ENCODE measurements at places on chromosomes 12 and 14.

DNA sequence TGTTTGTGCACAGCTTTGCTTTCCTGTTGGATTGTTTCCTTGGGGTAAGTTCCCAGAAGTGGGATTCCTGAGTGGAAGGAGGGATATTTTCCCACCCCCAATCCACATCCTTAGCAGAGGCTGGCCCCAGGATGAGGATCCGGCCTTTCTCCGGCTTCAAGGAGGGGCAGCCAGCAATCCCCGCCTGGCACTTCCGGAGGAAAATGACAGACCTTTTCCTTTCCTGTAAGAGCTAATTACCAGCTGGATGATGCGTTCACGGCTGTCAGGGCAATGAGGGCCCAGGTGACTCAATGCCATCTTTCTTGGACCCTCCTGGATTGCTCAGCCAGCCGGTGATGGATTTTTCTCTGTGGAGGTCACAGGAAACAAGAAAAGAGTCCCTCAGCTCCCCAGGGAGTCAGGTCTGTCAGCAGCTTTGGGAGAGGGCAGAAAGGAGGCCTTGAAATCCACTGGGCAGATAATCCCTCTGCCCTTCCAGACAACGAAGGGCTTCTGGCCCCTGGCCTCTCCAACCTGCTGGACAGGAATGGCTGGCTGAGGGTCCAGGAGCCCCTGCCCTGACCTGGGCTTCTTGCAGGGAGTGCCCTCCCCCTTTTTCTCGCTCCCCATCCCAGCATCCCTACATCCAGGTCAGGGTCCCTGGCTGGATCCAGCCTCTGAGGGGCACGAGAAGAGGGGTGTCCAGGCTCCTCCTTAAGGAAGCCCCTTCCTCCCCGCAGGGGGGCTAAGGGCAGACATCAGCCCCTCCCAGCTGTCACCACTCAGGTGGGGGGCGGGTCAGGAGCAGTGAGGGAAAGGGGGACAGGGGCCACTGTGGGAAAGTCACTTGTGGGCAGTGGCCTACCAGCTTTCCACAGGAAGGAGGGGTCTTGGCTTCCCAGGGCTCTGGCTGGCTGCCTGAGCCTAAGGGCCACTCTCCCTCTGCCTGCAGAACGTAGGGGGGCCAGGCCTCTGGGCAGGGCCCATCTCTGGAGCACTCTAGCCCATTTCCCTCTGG is 16.1 kb upstream of the CCDC85C start:
- no peak for DNase-seq

GRCh38 chr14:53848854-53849253 is 107.8 kb downstream of the BMP4 start:
- DNase-seq = no peak

DNA sequence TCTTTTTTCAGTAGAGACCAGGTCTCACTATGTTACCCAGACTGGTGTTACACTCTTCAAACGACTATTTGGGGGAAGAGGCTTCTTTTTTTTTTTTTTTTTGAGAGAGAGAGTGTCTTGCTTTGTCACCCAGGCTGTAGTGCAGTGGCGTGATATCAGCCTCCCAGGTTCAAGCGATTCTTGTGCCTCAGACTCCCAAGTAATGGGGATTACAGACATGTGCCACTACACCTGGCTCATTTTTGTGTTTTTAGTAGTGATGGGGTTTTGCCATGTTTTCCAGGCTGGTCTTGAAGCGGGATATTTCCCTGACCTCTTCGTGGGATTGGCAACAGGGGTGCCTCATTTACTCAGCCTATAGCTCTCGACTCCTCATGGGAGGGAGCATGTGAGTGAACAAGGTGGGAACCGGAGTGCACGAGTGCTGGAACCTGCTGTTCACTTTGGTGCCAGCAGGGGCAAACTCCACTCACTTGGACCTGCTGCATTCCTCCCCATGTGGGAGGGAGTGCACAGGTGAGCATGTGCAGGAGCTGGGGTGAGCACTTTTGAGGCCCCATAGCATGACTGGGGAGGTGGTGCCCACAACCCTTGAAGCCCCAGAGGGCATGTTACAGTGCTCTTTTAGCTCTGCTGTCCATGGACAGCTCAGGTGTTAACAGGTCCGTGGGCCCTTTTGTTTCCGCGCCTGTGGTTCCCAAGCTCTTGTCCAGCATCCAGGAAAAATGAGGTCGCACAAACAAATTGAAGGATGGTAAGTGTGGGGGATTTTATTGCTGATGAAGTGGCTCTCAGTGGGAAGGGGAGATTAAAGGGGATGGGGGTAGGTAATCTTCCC is 79.1 kb upstream of the HECTD1 start:
- no peak for DNase-seq

DNA sequence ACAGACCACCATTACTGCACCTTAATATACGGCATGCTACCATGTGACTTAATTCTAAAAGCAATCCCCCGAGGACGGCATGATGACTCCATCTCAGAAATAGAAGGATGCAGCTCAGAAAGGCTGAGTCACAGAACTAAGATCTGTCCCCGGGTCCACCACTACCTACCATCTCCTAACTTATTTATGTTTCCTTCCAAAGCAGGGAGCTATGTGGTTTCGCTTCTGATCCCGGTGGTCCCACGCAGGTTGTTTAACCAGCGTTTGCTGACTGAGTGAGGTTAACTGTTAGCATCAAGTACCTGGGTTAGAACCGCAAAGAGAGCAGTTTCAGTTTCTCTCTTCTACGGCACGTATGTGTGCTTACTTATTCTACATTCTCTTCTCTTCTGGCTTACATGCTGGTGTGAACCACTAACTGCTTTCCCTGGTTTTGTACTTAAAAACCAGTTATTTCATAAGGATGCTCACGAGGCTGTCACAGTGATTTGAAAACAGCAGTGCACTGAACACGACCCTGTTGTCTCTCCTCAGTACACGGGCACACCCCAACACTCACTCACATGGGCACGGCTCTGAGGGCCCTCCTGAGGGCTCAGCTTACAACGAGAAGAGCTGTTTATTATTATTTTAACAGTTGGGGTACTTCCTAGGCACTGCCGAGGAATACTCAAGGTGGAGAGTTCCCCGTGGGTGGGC is 66.7 kb downstream of the CCDC88C start:
- DNase-seq = peak; percentile 44

Data from activated gamma-delta T cell treated with anti-CD3 and anti-CD28 coated beads, Interleukin-2, amount 50 U/mL, for 16 hours (primary cell).